ENCODE measurements at places on chromosomes 16 and 17.

GRCh38 chr17:74516561-74517328, 14.5 kb downstream of the CD300LB start:
- DNase-seq, result no peak

DNA sequence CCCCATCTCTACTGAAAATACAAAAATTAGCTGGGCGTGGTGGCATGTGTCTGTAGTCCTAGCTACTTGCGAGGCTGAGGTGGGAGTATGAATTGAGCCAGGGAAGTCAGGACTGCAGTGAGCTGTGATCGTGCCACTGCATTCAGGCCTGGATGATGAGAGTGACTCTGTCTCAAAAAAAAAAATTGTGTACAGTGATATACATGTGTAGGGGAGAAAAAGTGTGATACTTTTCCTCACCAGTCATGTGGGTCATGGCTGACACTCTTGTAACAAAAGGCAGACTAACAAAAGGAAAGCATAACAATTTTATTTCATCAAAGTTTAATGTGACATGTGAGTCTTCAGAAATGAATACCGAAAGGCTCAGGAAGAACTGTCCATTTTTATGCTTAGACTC, 2.0 kb upstream of the ABCC12 start:
- DNase-seq, result no peak

DNA sequence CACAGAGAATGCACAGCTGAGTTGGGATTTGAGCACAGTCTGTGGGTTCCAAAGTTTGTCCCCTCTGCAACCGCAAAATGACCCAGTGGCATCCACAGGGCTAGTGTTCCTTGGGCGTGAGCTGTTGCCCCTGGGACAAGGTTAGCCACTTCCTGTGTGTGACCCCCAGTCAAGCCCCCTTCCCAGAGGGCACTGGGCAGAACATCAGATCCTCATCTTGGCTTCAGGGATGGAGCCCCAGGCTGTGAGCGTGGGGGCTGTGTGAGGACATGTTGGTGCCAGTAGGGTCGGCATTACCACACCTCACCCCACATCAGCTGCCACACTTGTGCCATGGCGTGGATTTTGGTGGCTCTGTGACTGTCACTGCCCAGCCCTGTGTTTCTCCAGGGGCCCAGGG, 55.3 kb downstream of the USP22 start:
- DNase-seq, result no peak

DNA sequence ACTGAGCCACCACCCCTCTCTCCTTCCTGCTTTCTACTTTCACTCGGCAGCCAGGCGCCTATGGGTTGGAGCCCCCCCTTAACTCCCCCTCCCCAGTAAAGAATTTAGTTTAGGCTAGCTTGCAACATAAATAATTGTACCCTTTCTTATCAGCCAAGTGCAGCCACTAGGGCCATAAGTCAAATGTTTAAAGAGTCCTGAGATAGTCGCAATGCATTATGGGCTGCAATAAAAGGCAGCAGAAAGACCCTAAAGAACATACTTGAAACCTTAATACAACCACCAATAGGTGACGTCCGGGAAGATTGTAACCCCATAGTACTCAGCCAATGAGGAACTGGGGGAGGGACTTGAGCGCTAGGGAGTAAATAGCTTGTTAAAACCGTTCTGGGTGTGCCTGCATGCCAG, 40.5 kb downstream of the C16orf82 start:
- DNase-seq, result peak; percentile 8

DNA sequence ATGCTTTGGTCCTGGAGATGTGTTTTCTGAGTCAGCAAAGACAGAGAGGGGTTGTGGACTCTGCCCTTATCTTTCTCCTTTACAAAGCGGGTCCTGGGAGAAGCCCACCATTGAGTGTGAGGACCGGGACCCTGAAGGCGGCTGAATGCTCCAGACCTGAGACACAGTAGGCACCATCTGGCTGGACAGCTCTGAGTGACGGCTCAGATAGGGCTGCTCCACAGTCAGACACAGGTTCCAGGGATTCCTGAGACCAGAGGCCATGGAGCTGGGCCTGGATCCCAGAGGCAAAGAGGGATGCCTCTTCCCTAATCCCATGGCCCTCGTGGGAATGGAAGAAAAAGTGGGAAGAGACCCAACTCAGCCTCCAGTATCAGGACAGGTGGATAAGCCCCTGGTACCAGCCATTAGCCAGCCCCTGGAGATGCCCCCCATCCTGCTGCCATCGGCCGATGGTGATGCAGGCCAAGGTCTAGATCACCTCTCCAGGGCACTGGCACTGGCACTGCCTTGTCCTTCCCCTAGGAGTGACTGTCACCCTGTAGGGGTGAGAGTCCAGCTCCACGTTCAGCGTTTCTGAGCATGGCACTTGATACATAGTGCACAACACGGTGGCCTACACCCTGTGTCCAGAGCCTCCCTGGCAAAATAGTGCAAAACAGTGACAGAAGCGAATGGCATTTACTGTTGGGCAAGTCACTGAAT, 4.7 kb downstream of the MMP15 start:
- DNase-seq, result no peak

DNA sequence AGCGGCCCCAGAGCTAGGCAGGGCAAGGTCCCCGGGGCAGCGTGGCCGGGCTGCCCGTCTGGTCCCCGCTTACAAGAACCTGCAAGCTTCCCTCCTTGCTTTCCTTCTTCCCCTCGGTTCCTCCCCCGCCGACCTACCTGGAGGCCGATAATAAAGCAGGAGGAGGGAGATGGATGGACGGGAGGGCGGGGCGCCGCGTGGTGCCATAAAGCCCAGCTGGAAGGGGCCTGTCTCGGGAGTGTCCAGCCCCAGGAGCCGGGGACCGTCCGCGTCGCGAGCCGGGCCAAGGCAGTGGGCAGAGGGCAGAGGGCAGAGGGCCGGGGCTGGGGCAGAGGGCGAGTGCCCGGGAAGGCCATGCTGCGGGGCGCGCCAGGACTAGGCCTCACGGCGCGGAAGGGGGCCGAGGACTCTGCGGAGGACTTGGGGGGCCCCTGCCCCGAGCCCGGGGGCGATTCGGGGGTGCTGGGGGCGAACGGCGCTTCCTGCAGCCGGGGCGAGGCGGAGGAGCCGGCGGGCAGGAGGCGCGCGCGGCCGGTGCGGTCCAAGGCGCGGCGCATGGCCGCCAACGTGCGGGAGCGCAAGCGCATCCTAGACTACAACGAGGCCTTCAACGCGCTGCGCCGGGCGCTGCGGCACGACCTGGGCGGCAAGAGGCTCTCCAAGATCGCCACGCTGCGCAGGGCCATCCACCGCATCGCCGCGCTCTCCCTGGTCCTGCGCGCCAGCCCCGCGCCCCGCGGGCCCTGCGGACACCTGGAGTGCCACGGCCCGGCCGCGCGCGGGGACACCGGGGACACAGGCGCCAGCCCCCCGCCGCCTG, at the start of gene BHLHA9:
TSS of gene BHLHA9 (plus strand) at position 235 of the 820 bp plus-strand sequence. CDS start at position 355, 120 bp downstream.
- no peak for DNase-seq

- no peak for DNase-seq
Observed at GRCh38 chr17:74156878-74157277, 46.6 kb upstream of the RPL38 start.

DNA sequence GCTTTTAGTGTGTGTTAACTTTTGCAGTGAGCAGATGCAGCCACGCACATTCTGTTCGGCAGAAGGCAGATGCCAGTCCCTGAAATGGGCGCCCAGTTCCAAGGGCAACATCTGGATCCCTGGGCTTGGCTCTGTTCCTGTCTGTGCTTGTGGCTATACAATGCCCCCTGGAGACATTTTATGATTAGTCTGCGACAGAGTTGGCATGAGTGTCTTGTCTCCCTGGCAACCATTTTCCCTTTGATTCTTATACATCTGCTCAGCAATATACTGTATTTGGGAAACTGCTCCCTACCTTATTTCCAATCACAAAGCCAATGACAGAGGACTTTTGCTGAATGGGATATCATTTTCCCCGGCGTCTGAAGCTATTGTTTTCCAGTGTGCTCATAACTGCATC, 1629.5 kb upstream of the GOT2 start:
- no peak for DNase-seq

DNA sequence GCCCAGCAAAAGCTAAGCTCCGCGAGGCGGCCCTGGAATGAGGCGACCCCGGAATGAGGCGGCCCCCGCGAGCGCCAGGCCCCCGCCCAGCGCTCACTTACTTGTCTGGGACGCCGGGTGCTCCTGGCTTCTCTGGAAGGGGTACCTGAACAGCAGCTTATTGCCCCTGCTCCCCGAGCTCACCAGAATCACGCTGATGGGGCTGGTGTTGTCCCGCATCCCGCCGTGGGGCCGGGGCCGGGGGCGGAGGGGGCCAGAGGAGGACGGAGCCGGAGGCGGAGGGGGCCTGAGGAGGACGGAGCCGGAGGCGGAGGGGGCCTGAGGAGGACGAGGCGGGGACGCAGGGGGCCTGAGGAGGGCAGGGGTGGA, 440 bp downstream of the NPRL3 start:
- peak; percentile 14 for DNase-seq

DNA sequence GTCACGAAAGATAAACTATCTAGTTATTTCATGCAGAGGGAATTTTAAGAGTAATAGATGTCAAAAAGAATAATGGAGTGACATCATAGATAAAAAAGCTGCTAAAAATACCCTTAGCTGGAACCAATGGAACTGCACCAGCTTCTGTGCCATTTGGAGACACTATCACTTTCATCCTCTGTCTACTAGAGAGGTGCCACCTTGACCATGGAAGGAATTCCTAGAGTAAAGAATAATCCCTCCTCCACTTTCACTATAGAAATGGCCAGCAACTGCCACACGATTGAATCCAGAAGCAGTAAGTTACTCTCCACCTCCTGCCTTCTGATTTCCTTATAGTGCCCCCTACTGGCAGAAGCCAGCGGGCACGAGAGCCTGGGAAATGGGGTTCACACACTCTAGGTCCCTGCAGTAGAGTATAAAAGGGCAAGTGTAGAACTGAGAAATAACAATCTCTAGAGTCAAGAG, 2.8 kb upstream of the ALDH3A2 start:
- DNase-seq, result peak; percentile 38

DNA sequence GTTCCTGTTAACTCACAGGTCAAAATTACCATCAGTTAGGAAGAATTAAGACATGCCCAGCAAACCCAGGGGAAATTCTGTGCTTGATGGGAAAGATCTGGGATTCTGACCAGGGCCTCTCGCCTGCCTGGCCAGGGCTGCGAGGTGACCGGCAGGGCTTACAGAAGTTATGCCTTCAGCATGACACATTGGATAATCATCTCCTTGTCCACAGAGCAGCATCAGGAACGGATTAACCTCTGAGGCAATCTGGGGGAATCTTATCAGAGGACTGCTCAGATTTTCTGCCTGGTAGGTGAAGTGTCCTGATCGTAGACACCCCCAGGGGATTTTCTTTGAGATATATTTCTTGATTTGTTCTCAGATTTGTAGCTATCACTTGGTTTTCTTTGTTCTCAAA, 172.5 kb downstream of the HS3ST3A1 start:
- peak; percentile 91 for DNase-seq

GRCh38 chr17:55510986-55511721, at the start of gene SMIM36:
Gene SMIM36 (minus strand): TSS chr17:55511452.
- DNase-seq, result no peak

GRCh38 chr16:53908731-53909130, 204.8 kb downstream of the FTO start:
- DNase-seq, result peak; percentile 80

- no peak for DNase-seq
Observed at GRCh38 chr16:87003414-87003755, 313.8 kb downstream of the C16orf95 start.

GRCh38 chr16:57444711-57445110, 2.5 kb downstream of the CIAPIN1 start:
- DNase-seq, result peak; percentile 43

DNA sequence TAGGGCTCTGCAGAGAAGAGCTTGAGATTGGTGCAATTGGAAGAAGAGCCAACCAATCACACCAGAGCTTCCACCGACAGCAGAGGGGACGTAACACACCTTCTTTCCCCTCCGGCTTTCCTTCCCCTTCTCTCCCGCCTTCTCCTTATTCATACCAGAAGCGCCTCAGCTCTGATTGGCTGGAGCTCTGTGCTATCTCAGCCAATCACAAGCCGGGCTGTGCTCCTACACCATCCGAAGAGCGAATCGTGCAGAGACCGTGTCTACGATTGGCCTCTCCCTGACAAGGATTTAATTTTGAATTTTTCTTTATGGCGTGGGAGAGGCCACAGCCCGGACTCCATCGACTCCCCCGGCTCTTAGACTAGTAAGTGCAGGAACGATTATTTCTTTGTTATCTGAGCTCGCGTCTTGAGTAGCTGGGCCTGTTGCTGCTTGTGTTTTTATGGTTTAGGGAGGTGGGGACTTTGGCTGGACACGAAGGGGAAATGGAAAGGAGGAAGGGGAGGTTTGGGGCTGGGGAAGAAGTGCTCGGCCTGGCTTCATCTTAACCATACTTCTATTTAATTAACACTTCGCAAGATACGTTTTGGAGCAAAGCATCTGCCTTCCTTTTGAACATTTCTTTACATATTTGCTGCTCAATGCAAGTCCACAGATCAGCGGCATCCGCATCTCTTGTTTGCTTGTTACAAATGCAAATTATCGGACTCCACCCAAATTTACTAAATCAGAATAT, at the start of gene PRR11:
TSS of gene PRR11 (plus strand) at position 308 of the 739 bp plus-strand sequence. CDS start 14,007 bp downstream, outside the sequence.
- peak; percentile 100 for DNase-seq

DNA sequence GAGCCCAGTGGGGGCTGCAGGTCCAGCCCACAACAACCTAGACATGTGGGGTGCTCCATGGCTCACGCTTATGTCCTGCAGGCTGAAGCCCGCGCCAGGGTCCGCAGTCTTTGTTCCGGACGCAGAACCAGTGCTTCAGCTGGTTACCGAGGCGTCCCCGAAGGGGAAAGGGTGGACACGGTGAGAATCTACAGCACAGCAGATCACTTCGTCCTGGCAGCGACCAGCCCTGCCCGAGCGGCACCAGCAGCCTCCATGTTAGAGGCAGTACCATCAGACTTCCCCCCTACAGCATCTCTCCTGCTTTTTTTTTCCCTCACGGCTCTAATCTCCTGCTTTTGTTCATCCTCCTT, 1736.4 kb downstream of the TP53TG3F start:
- no peak for DNase-seq

- no peak for DNase-seq
Observed at GRCh38 chr16:23802776-23803175, 33.0 kb upstream of the PRKCB start.

DNA sequence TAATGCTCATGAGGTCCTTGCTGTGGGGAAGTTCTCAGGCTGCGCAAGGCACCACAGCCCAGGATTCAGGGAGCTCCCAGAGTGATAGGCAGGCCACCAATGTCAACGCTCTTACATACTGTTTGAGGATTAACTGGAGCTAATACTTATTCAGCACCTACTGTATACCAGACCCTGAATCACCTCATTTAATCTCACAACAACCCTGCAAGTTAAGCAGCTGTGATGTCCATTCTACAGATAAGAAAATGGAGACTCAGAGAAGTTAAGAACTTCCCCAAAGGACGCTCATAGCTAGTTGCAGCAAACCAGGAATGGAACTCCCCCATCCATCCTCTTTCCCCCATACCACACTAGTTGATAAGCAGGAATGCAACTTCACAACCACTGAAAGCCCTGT, 25.5 kb upstream of the CCR7 start:
- DNase-seq, result no peak

GRCh38 chr17:79126139-79126538, 51.5 kb downstream of the ENGASE start:
- DNase-seq, result no peak

GRCh38 chr16:51035711-51036110, 115.4 kb downstream of the SALL1 start:
- DNase-seq, result no peak
